ENCODE measurements at places on chromosomes 4 and X. TPM values are rescaled to one million over a fixed set of nuclear protein-coding genes. Genes with fewer than 3 reads are reported as not detected.

The MAGEB17 gene
- polyA plus RNA-seq = not detected

The AMTN gene
- not detected for polyA plus RNA-seq

The FAM236A gene
- polyA plus RNA-seq = not detected

The PCDH18 gene
- 39.0 TPM for polyA plus RNA-seq

DNA sequence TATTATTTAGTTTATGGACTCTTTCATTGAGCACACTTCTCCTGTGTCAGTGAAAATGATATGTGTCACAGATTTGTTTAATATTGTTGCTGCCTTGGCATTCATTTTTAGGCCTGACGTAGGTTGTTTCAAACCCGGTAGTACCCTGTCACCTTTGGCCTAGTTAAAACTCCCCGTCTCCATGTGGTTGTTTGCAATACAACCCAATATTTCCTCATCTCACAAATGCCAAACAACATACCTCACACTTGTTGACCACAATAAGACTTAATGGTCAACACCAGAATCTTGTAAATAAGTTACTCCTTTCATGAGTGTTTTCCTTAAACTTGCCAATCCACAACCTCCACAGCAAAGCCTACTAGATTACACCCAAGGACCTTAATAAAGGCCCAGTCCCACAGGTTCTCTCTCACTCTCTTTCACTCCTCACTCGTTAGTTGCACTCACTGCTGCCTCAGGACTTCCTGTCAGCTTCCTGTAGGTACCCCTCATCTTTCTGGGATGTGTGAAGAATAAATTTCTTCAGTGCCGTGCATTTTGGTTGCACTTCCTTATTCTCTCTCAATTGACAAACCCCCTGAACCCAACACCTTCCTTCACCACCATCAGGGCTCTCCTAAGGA is 31.3 kb downstream of the IL13RA2 start:
- DNase-seq = no peak

DNA sequence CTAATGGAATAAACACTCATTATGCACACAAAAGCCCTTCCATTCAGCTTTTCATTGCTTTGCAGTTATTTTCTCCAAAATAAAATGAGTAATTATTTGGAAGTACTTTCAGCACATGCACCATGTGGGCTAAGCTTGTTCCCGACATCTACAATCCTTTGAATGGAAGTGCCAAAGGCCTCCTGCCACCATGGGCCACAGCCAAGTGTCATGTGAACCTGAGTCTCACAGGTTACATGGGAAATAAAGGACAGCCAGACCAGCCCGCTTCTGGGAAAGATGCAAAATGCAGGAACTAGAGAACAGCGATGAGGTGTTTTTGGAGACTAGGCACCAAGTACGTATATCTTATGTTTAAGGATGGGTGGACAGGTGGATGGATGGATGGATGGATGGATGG is 181.8 kb downstream of the AFF2 start:
- DNase-seq = no peak

DNA sequence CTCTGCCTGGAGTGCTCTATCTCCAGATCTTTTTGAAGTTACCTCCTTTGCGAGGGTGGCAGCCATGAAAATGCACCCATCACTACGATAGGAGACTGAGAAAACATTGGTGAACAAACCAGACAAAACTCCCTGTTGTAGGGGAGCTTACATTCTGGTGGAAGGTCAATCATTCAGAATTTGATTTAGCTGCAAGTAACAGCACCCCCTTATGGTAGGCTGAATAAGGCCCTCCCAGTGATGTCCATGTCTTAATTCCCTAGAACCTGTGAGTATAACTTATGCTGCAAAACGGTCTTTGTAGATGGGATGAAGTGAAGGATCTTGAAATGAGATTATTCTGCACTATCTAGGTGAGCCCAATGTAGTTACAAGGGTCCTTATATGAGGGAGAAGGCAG is 5.6 kb upstream of the TEC start:
- peak; percentile 32 for DNase-seq

DNA sequence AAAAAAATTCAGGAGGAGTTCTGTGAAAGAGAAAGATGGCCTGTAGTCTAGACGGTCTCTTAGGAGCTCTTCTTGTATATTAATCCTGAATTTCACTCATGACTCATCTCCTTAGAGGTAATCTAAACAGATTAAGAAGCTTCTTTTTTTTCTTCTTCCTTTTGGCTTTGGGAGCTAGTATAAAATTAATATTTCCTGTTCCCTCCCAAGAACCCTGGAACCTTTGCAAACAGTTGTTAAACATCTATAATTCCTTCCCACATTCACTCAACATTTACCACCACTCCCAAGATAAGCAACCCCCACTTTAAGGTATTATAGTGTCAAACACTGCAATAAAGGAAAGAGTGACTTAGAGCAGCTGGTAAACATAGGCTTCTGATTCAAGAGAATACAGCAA is 146.4 kb upstream of the EDNRA start:
- DNase-seq = no peak

DNA sequence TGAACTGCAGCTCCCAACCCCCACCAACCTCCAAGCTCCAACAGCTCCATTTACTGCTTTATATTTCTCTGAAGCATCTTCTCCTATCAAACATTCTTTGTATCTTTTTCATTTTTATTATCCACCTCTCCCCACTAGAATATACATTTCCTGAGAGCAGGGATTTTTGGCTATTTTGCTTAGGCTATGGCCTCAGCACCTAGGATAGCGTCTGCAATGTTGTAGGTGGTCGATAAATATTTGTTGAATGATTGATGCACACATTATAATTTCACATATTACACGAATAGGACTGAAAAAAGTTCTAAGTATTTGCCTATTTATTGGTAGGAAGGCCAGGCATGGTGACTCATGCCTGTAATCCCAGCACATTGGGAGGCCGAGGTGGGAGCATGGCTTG is 658.7 kb upstream of the DIPK2B start:
- no peak for DNase-seq

- DNase-seq = peak; percentile 2
These were observed 57.8 kb upstream of the FAM47B start for GRCh38 chrX:34884817-34885216.

- DNase-seq = no peak
These were observed 142.4 kb downstream of the TSPAN5 start for GRCh38 chr4:98516042-98516440.
